NCI-H460 (cell line): ENCODE measurements at places on chromosomes 16 and 17. TPM values are rescaled to one million over a fixed set of nuclear protein-coding genes. Genes with fewer than 3 reads are reported as not detected.

Gene NTN3
- 0.07 and 0.14 TPM in 2 replicates for total RNA-seq

Gene IL34
- total RNA-seq: not detected in 2 replicates

Gene CD300H
- not detected in 2 replicates for total RNA-seq

Gene ZNF267
- 15.1 and 15.4 TPM in 2 replicates for total RNA-seq

Gene CBFA2T3
- total RNA-seq: not detected in 2 replicates
